ENCODE measurements at places on chromosomes 6 and 20.

DNA sequence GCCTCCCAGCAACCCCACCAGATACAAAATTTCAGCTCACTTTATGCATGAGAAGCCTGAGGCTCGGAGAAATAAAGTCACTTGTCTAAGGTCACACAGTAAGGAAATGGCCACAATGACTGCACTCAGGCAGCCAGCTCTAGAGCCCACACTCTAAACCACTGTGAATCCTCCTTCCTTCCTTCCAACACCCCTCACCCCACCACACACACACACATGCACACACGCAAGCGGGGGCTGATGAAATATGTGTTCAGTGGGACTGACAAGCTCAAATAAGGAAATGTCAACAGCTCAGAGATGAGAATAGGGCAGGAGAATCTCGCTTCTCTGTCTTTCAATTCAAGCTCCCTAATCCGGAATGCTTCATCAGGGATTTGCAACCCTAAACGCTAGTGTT, 6.0 kb upstream of the BPIFA1 start:
- ATAC-seq: no peak

- no peak for ATAC-seq
These were observed at the start of gene OLIG3 for GRCh38 chr6:137494281-137494987. Gene OLIG3, minus strand, starts transcription at chr6:137494394. Its CDS starts 224 bp downstream, at chr6:137494170.

DNA sequence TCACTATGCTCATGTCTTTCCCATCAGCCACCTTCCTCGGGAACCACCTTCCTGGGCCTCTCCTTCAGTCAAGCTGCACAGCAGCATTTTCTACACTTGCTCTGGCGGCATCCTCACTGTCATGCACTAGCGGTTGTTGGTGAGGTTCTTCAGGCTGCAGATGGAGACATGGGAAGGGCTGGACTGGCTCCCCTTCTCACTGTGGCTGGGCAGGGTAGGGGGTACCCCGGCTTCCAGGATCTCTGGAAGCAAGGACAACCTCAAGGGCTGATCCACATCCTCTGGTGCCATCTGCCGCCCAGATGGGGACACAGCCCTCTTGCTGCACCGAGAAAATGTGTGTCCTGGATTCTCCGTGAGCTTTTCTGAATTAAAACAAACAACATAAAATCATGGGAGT, 180.1 kb upstream of the RNF24 start:
- no peak for ATAC-seq

GRCh38 chr6:5325173-5325572, 63.9 kb downstream of the FARS2 start:
- ATAC-seq: no peak

GRCh38 chr6:44224029-44224964, 902 bp downstream of the SLC29A1 start:
- peak; percentile 30 for ATAC-seq

DNA sequence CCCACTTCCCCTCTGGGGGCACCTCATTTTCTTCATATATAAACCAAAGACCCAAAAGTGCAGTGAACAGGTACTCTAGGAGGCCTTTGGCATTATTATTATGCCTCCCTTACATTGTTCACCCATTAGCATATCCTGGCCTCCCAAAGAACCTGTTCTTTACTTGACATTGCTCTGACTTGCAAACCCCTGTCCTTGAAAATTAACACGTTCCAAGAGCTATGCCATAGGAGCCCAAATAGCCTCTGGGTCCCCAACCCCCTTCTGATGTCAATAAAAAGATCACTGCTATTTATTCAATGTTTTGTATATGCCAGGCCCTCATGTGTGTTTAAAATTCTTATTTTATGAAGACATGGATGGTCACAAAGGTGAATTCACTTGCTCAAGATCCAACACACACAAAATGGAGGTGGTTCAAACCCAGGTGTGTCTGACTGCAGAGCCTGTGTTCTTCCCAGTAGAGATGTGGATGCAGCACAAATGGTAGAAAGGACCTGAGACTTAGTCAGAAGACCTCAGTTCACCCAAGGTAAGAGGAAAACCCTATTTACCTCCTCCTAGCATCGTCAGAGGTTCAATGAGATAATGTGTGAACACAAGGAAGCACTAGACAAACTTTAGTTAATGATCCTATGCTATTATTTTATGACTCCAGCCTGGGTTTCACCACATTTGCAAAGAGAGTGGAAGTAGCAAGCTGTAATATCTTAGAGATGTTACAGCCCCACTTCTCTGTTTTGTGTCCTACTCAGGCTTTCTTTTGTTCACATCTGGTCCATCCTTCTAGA, 36.6 kb downstream of the BCL2L1 start:
- ATAC-seq: no peak

DNA sequence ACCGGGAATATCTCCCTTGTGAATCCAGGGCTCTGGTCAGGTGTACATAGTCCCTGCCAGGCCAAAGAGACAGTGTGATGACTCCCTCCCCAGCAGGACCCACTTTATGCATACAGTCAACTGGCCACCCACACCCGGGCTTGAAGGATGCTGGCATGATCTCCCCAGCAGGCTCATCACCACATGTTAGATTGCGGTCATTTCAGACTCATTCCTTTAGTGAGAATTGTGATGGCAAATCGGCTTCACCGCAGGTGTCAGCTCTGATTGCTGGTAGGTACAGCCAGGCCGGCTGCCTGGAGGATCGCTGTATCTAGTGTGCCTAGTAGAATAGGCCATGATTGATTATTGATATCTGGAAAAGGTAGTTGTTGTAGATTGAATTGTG, 24.5 kb downstream of the CD83 start:
- no peak for ATAC-seq

GRCh38 chr6:20399518-20399917, 2.2 kb upstream of the E2F3 start:
- ATAC-seq: no peak

- peak; percentile 75 for ATAC-seq
These were observed 8.7 kb downstream of the LAMA4 start for GRCh38 chr6:112245511-112246203.

DNA sequence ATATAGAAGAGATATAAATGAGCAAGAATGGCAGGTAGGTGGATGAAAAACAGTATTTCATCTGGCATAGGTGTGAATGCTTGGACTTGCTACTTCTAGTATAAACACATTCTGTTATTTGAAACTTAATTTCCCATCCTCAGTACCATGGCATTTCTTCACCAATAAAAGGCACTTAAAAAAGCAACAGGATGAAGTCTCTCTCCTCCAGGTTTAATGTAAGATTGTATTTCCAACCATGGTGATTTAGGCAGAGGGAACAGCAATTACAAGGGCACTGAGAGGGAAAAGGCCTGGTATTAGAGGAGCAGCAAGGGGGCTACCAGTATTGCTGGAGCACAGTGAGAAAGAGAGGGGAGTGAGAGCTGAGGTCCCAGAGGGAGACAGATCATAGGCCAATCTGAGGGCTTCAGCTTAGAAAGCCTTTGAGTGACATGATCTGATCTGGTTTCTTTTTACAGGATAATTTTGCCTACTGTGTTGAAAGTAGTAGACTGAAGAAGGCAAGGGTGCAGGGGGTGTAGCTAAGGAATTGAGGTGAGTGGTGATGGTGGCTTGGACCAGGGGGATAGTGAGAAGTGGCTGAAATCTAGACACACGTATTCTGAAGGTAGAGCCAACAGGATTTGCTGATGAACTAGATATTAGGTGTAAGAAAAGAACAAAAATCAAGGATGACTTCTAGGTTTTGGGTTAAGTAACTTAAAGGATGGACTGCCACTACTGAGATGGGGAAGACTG, 67.8 kb upstream of the SMIM29 start:
- no peak for ATAC-seq
